ENCODE measurements at places on chromosomes 7 and 10.
A peak's percentile ranks its signal among the peaks of the same experiment; 100 is the strongest.

- DNase-seq, result no peak
These were observed at the start of gene FAM131B for GRCh38 chr7:143362131-143363015. Gene FAM131B, minus strand, starts transcription at chr7:143362713. Its CDS starts 110 bp downstream, at chr7:143362603.

- DNase-seq, result no peak
These were observed 201.7 kb upstream of the ADARB2 start for GRCh38 chr10:1939016-1939415.

GRCh38 chr10:123359539-123359938 is 205.3 kb downstream of the BUB3 start:
- no peak for DNase-seq

- no peak for DNase-seq
These were observed 264.7 kb upstream of the TEX47 start for GRCh38 chr7:89060234-89060633.

- DNase-seq, result no peak
These were observed 43.5 kb downstream of the YKT6 start for GRCh38 chr7:44244282-44244681.

DNA sequence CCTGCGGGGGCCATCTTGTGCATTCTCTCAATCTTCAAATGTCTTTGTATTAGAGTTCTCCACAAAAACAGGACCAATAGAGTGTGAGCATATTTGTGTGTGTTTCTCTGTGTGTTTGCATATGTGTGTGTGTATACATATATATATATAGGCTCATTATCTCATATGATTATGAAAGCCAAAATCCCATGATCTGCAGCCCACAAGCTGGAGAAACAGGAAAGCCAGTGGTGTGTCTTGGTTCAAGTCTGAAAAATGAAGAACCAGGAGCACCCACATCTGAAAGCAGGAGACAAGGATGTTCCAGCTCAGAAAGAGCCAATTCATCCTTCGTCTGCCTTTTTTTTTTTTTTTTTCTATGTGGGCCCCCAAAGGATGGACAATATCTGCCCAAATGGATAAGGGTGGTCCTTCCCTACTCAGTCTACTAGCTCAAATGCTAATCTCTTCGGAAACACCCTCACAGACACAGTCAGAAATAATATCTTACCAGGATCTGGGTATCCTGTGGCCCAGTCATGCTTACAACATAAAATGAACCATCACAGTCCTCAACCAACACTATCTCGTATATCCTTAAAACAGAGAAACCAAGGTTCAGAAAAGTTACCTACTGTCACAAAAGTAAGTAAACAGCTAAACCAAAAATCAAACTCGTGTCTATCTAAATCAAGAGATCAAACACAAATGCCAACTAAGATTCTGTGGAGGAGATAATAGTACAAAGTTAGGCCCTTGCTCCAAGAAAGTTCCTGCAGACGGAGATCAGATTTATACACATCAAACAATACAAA is 141.9 kb downstream of the JMJD1C start:
- no peak for DNase-seq

- DNase-seq, result no peak
These were observed 39.8 kb downstream of the GBF1 start for GRCh38 chr10:102285133-102285532.

- no peak for DNase-seq
These were observed 10.2 kb upstream of the ADO start for GRCh38 chr10:62794306-62794705.

DNA sequence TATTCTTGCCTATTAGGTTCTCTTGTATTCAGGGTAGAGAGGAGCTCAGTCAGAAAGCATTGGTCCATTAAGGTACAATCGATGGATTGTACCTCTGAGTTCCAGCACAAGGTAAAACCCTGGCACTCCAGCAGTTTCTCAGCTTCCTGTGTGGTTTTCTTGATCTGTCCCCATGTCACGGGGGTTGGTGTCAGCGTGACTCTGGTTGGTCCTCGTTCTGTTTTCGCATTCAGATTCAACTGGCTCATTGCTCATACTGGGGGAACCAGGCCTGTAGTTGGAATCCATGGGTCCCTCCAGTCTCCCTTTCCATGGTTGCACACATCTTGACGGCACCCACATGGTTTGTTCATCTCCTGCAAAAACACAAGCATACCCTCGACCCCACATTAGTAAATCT is 32.7 kb upstream of the RASGEF1A start:
- no peak for DNase-seq

GRCh38 chr10:30775779-30776591 is 146.4 kb upstream of the LYZL2 start:
- DNase-seq, result peak; percentile 91

- no peak for DNase-seq
These were observed 193.3 kb downstream of the RAMP3 start for GRCh38 chr7:45350896-45351295.

DNA sequence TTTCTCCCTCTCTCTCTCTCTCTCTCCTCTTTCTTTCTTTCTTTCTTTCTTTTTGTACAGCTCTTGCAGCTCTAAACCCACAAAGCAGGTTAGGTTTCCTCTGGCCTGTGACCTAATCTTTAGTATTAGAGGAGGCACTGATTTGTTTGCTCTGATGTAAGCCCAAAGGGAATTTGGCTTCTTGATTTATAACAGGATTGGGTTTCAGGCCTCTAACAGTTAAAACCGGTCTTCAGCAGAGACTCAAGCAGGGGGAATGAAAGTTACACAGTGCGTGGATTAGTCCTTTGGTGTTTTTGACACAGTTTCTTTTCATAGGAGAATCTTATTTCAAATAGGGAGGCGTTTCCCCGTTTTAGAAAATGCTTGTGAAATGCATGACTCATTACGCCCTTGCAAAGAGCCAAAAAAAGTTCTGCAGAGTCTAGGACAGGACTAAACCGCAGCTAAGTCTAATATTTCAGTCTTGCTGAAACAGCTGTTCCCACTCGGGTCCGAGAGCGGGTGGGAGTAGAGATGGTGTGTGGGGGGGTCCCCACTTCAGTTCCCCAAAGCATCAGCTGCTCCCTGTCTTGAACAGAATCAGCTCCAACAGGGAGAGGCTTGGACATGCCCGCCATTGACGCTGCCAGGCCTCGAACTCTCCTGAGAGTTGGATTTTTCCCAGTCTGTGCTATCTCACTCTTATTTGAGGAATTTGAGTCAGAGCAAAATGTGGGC is 296.5 kb upstream of the PITRM1 start:
- peak; percentile 97 for DNase-seq

- DNase-seq, result no peak
These were observed 30.0 kb upstream of the FERD3L start for GRCh38 chr7:19175241-19175640.

DNA sequence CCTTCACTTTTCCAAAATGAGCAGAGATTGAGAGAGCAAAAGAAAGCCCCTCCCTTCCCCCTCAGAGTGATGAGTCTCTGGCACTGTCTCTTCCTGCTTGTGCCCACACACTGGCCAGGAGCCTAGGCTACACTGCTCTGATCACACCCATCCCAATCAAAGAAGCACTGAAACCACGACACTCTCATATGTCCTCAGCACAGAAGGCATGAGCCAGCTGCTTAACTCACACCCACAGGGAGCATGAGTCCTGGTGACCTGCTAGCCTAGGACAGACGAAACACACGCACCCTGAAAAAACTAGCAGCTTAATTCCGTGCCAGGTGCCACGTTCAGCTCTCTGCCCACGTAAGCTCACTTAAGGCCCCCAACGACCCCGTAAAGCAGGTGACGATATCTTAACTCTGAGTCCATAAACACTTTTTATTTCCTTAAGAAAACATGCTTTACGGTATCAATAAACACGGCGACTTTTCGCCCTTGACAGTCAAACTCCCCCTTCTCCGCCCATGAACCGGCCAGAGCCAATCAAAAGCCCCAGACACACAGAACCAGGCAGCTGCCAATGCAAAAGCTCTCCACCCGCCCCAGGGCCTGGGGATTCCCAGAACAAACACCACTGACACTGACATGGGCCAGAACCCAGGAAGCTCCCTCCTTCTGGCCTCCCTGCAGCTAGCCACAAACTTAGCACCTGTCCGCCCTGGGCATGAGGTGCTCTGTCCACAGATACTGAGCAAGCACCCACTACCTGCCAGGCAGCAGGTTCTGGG is 69.0 kb downstream of the TNRC18 start:
- DNase-seq, result peak; percentile 10

DNA sequence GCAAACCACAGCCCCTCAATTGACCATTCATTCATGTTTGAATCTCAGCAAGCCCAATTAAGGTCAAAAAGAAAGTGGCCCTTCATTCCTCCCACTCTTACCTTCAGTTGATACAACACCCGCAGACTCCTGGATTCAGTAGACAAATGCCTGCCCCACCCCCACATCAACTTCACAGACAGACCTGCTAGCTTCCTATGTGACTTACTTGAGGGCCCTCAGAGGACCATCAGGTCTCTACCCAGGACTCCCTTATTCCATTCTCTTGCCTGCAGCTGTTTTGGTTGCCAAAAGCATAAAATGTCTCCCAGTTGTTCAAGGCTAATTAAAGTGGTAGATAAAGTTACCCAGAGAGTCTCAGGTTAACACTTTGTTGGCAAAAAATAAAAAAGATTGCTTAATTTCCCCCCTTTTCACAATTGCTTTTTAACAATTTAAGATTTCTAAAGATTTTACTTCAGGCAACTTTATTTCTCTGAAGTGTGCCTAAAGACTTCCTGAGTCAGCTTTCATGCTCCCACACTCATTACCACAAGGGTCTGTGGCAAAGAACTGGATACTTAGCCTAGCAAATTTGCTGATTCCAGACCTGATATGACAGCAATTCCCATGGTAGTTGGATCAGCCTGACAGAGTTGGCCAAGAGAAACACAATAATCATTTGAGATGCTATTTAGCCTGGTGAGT is 3.3 kb upstream of the MTERF1 start:
- peak; percentile 5 for DNase-seq

DNA sequence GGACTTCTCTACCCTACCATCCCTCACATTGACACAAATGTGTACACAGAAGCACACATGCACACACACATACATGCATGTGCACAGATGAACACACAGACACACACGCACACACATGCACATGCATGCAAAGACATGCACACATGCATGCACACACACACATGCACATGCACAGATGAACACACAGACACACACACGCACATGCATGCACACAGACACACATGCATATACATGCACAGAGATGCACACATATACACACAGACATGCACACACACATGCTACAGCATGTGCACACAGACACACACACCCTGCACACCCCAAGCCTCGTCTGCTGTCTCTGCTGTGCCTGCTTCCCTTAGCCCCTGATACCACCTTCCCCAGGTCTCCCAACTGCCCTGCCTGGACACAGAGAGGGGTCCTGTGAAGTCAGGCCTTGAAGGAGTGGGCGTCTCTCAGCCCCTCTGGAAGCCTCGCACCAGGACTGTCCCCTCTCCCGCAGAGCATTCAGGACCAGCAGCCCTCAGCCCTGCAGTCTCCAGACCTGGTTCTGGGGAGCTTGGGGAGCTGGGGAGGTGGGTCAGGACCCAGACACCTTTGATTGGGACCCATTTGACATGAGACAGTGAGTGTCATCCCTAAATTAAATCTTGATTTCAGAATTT is 181.8 kb downstream of the DNAJB6 start:
- DNase-seq, result no peak

DNA sequence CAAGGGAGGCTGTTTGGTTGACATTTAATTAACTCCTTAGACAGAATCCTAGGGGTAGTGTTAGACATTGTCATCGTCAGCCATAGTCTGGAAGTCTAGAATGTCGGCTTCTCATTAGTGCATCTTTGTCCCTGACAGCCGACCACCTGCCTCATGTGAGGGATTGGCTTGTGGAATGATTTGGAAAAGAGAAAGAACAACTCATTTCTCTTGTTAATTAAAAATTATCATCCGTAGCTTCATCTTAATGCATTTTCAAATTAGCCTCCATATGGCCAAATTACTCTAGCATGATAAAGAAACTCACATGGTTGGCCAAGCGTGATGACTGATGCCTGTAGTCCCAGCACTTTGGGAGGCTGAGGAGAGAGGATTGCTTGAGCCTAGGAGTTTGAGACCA is 97.7 kb upstream of the PARD3 start:
- no peak for DNase-seq

DNA sequence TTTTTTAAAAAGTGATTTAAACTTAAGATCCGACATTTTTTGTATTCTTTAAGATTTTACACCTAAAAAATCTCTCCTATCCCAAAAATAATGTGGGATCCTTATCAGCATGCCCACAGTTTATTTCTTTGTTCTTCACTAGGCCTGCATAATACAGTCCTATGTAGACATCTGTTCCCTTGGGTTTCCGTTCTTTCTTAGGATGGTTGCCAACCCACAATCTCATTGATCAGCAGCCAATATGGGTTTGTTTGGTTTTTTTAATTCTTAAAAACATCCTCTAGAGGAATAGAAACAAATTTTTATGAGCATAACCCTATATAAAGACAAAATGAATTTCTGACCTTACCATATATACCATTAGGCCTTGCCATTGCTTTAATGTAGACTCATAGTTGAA is 8.4 kb upstream of the HBP1 start:
- DNase-seq, result no peak

- DNase-seq, result no peak
These were observed 263.0 kb upstream of the ETV1 start for GRCh38 chr7:14252458-14252857.

DNA sequence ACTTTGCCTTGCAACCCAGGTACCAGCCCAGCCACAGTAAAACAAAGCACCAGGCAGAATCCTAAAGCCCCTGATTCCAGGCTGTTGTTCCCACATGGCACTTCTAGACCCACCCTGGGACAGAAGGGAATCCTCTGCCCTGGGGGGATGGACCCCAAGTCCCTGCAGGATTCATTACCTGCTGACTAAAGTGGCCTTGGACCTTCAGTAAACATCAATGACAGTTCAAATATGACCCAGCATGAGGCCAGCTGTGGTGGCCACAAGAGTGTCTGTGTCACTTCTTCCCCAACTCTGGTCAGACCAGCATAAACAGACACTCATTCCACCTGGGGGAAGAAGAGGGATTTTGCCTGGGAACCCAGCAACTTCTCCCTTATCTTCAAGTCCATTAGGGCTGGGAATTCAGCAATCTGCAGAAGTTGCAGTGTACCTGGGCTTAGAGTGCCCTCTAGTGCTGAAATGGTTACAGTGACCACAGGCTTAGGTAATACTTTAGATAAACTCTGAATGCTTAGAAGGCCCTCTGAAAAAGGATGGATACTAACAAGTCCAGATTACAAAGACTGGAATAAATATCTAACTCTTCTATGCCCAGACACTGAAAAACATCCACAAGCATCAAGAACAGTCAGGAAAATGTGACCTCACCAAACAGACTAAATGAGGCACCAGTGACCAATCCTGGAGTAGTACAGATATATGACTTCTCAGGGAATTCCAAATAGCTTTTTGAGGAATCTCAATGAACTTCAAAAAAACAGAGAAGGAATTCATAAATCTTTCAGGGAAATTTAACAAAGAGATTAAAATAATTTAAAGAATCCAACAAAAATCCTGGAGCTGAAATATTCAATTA is 108.5 kb upstream of the TMEM168 start:
- DNase-seq, result peak; percentile 61
